PC-9 (cell line): ENCODE measurements at places on chromosomes 11 and 22. TPM values are rescaled to one million over a fixed set of nuclear protein-coding genes. Genes with fewer than 3 reads are reported as not detected.

DNA sequence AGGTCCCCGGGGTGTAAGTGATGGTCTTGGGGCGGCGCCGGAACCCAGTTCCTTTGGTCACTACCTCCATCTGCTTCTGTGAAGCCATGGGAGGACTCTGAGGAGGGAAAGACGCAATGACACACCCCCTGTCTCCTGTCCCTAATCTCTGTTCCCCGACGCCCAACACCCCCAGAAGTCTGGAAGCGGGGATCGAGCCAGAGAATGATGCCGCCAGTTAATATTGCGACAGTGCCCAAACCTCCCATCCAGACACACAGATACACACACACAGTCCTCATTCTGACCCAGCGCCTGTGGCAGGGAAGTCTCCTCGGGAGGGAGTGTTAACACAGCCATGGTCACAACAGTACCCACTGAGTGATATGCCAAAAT is 352 bp downstream of the C22orf23 start:
- DNase-seq: no peak

- DNase-seq: no peak
These were observed 17.5 kb downstream of the NUCB2 start for GRCh38 chr11:17294033-17294432.

DNA sequence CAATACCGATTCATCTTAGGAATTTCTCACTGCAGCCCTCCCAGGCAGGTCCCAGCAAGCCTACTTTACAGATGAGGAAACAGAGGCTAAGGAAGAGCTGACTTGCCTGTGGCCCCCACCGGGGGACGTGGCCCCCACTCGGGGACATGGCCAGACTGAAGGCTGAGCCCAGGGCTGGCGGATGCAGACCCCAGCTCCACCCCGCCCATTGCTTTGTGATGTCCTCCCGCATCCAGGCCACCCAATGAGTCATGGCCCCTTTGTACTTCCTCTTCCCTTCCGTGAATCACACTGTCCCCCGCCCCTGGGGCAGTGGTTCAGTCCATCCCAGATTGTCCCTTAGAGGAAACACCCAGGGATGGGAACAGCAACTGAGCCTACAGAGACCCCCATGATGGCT is 116.0 kb upstream of the ANO1 start:
- peak; percentile 75 for DNase-seq

- no peak for DNase-seq
These were observed 28.3 kb downstream of the POU2AF1 start for GRCh38 chr11:111350811-111351210.

GRCh38 chr11:116656011-116656410 is 116.8 kb downstream of the BUD13 start:
- no peak for DNase-seq

DNA sequence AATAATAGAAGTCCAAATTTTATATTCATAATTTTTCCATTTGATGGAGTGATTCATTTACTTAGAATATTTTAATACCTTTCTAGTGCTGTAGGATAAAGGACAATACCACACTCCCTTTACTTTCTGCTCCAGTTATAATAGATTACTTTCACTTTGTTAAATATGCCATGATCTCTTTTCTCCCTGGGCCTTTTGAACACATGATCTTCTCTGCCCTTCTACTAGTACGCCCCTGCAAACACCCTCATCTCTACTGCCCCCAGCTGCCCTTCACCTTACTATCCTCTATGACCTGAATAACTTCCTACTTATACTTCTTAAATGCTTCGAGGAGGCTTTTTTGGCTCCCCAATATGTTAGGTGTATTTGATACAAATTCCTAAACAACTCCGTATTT is 177.3 kb downstream of the GUCY1A2 start:
- DNase-seq: no peak

The ESAM gene
- total RNA-seq: 13.5 and 15.3 TPM in 2 replicates

- DNase-seq: no peak
These were observed 261.1 kb downstream of the BUD13 start for GRCh38 chr11:116511684-116512083.

The TEX12 gene
- not detected in 2 replicates for total RNA-seq

DNA sequence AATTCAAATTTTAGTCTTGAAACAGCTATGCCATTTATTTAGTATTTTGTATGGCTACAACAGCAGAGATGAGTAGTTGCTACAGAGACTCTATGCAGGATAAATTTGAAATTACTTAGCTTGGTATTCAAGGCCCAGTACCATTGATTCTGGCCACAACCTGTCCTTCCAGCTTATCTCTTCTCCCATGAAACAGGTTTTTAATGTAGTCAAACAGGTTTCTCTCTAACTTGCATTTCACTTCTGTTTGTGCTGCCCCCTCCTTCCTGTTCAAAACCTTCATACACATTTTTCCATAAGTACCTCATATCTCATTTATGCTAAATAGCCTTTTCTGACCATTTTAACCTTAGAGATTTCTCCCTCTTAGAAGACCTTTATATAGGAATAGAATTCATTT is 3.3 kb downstream of the USP47 start:
- peak; percentile 89 for DNase-seq

The TTC38 gene
- 13.1 and 15.2 TPM in 2 replicates for total RNA-seq

DNA sequence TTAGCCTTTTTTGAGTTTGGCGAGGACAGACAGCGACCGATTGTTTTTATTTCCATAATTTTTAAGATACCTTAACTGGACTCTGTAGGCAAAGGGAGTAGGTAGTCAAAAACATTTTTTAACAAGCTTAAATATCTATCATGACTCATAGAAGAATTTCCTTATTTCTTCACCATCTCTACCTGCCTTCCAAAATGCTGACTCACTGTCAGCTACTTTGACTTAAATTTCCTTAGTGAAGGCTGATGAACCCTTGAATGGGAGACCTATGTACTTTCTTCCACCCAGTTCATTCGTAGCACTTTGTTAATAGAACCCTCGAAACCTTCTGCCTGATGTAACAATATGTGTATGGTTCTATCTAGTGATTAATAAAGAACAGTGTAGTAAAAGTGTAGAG is 1.1 kb upstream of the MTMR2 start:
- peak; percentile 96 for DNase-seq

The OR52H1 gene
- total RNA-seq: not detected in 2 replicates

DNA sequence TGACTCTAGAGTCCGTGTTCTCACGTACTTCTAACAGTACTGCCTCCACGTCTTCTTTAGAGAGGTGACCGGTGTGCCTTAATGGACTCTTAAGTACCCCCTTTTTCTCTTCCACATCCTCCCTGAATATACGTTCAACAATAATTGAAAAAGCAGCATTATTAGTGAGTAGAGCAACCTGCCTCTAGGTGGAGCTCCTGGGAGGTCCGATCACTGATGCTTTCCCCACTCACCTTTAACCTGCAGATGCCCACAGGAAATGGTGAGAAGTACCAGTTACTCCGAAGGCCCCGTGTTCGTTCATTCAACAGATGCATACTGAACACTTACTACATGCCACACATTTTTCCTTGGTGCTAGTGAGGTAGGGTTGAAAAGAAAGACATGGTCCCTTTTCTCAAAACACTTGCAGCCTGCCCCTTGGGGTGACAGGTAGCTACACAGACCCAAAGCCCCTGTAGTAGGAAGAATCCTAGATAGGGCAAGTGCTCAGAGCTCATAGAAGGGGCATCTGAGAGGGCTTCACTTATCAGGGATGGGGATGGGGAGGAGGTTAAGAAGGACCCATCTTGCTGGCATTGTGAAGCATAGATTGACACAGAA is 72.7 kb downstream of the FEZ1 start:
- DNase-seq: no peak

The NOX4 gene
- total RNA-seq: not detected in 2 replicates

DNA sequence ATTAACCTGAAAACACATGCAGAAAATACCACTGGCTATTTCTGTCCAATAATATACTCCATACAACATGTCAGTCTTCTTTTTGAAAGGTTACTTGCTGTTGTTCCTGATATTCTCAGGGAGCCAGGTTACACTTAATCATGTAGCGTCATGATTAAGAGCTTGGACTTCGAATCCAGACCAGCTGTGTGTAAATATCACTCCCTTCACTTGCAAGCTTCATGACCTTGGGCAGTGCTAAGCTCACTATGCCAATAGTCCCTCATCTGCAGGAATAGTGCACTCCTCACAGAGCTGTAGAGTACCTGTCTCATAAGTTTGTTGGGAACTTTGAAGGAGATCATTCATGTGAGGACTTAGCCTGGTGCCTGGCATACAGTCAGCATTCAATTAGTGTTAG is 1.9 kb downstream of the HTR3B start:
- no peak for DNase-seq

DNA sequence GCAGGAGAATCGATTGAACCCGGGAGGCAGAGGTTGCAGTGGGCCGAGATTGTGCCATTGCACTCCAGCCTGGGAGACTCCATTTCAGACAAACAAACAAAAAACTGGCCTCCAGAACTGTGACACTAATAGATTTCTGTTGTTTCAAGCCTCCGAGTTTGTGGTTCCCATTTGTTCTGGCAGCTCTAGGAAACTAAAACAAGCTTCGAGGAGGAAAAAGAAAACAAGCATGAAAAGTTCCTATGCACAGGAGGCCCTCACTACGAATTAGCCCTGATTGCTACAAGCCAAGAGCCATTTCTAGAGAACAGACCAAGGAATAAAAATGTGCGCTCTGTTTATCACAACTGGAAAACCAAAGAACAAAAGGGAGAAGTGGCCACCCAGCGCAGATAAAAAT is 47.8 kb upstream of the SHANK2 start:
- DNase-seq: no peak

The RAG2 gene
- not detected in 2 replicates for total RNA-seq

The PTPRJ gene
- total RNA-seq: 43.3 and 43.7 TPM in 2 replicates

The MUC5AC gene
- 0.09 and 0.25 TPM in 2 replicates for total RNA-seq

GRCh38 chr11:10285148-10285802 is 8.7 kb downstream of the SBF2 start:
- no peak for DNase-seq

The KCNE3 gene
- total RNA-seq: 0.28 and 0.52 TPM in 2 replicates

DNA sequence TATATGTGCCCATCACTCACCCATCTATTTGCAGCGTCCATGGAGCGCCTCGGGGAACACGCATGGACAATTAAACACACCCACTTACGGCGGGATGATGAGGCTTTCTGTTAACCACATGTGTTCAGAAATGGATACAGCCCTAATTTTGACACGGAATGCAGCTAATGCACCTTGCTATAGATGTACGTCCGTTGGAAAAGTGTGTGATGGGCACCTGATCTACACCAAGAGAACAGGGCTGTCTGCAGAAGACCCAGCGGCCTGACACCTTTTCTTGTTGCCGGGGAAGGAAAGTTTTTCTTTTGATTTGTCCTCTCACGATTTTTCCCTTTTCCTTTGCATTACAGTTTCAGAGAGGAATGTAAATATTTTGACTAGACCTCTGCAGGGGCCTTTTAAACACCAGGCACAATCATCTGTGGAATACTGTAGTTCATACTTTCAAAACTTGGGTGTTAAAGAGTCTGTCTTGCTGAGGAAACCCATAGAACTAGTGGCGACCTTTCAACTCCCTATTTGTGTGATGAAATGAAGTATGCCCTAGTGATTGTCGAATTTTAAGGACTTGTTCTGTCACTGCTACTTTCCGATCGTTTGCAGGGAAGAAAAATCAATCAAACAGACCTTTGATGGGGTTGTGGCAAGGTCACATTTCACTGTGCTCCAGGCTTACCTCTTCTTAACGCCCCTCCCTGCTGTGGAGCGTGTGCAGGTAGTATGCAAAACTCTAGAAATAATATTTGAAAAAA is 16.5 kb upstream of the PAX6 start:
- DNase-seq: no peak

DNA sequence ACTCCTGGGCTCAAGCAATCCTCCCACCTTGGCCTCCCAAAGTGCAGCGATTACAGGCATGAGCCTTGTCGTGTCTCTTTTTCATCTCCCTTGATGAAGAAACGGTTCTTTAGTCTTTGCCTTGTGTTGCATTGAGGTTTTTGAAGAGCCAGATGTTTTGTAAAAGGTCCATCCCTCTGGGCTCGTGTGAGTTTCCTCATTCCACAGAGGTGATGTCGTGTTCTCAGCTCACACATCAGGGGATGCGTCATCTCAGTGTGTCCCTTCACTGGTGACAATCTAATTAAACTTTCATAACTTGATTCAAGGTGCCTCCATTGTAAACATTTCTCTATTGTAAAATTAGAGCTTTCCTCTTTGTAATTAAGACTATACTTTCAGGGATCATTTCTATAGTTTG is 29.7 kb upstream of the TEF start:
- DNase-seq: peak; percentile 64

The OR51B5 gene
- total RNA-seq: 1.2 and 2.7 TPM in 2 replicates

DNA sequence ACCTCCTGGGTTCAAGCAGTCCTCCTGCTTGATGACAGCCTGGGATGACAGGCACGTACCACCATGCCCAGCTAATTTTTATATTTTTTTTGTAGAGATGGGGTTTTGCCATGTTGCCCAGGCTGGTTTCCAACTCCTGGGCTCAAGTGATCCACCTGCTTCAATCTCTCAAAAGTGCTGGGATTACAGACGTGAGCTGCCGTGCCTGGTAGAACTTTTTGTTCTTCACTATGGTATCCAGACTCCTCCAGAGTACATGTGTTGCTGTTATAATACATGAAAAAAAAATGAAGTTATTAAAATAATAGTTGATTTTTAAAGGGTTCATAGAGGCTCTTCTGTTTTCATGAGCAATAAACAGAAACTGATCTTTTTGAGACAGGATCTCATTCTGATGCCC is 29.6 kb downstream of the ZNF143 start:
- DNase-seq: no peak

DNA sequence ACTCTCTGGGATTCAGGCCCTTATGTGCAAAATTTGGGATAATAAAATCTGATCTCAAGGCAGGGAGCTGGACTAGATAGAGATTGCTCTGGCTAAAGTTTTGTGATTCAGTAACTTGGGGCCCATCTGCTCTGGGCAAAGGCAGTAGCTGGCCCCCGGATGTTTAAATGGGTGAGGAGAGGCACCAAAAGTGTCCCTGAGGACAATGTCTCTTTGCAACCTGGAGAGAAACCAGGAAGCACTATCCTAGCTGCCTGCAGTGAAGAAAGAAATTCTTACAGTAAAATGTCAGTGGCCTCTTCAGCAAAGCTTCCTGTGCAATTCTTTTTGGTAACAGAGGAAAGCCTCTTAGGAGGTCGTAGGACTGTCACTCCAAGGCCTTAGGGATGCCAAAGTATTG is 54.6 kb upstream of the BARX2 start:
- no peak for DNase-seq

The FAT3 gene
- total RNA-seq: 3.4 and 7.6 TPM in 2 replicates

The SAA1 gene
- total RNA-seq: 1.9 TPM in 1 of 2 replicates, not detected in the other

- DNase-seq: no peak
These were observed 13.0 kb upstream of the RRAS2 start for GRCh38 chr11:14372011-14372410.

- no peak for DNase-seq
These were observed 22.6 kb downstream of the RASD2 start for GRCh38 chr22:35563211-35563610.

- DNase-seq: no peak
These were observed 536 bp downstream of the YWHAH start for GRCh38 chr22:31944700-31945442.

- DNase-seq: no peak
These were observed 5.0 kb downstream of the MICALL1 start for GRCh38 chr22:37910890-37911672.

DNA sequence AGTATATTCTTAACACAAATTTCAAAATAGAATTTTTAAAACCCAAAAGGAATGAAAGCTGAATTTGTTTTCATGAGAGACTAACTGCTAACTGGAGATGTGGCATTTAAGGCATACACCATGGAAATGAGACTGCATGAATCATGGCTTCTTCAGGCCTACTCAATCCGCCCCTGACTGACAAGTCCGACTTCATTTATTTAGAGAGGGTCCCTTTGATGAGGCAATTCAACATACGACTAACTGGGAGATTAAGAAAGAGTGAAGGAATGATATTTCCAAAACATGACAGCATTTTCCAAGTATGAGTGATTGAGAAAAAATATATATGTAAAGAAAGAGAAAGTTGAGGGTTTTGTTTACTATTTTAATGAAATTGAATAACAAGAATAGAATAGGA is 720.1 kb downstream of the DLG2 start:
- no peak for DNase-seq
